Activated CD4-positive, alpha-beta memory T cell treated with anti-CD3 and anti-CD28 coated beads for 36 hours (primary cell): ENCODE measurements at places on chromosomes 3 and 15.
A peak's percentile ranks its signal among the peaks of the same experiment; 100 is the strongest.

DNA sequence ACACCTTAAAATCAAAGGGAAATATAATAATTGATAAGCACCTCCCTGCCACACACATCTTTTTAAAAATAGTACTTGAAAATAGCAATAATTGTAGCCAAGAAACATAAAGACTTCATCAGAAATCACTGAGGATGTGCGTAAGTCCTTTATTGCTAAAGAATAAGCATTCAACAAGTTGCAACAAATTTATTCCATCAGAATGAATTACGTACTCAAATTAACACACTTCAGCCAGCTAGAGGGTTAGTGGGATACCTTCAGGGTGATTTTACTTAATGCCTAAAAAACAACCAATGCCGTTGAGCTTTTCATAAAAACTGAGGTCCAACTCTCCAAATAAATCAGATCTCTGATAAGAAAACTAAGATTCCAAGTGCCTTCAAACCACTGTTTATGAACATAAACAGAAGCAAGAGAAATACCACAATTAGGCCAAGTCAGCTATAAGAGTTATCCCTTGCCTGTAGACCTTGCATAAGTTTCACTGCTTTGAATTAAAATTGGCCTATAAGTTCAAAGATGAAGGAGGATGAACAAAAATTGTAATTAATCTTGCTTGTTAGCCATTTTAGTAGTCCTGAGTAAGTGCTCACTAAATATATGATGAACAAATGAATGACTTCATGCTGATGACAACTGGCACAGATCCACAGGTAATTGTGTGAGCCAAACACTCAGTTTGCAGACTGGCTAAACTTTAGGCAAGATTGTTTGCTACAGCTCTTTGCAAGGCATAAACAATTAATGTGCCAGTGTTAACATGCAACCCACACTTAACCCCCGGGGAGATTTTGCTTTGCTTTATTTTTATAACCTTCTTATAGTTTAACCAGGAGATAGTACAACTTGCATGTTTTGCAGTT is 375.1 kb upstream of the THBS1 start:
- no peak for DNase-seq

DNA sequence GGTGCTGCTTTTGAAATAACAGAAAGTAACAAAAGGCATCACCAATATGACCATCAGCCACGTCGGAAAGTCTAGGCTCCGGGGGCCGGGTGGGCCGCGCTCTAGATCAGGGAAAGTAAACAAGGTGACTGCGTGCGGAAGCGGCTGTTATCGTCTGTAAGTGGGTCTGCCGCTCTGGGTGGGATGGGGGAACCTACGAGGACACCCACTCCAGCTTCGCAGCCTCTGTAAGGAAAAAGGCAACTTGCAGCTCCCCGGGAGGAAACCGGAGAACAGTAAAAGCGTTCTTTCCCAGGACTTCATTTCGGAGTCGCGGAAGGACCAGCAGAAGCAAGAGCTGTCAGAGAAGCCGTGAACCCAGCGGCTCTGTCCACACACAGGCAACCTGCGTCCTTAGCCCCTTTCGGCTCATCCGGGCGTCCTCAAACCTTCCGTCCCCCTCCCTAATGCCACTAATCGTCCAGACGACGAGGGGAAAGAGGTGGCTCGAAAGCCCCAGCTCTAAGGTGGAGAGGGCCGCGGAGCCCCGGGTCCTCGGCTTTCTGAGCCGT is 461 bp downstream of the XRN1 start:
- peak; percentile 59 for DNase-seq

GRCh38 chr3:56725175-56725574 is 42.1 kb upstream of the TASOR start:
- peak; percentile 86 for DNase-seq

DNA sequence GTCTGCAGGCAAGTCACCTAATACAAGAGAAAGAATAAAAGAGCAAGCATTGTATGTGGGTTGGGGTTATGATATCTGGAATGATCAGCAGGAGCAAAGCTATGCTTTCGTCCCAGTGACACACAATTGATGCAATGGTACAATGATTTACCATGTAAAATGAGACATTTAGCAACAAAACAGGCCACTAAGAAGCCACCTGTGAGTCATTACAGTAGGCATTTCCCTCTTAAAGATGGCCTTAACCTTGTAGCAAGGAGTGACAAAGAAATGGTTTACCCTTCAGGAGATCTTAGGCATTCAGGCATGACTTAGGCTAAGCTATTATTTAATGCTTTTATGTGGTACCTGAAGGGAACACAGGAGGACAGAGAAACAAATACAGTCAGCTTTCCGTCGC is 373.3 kb upstream of the RBMS3 start:
- no peak for DNase-seq

- DNase-seq: no peak
These were observed 67.4 kb downstream of the MYLK start for GRCh38 chr3:123816673-123817207.

DNA sequence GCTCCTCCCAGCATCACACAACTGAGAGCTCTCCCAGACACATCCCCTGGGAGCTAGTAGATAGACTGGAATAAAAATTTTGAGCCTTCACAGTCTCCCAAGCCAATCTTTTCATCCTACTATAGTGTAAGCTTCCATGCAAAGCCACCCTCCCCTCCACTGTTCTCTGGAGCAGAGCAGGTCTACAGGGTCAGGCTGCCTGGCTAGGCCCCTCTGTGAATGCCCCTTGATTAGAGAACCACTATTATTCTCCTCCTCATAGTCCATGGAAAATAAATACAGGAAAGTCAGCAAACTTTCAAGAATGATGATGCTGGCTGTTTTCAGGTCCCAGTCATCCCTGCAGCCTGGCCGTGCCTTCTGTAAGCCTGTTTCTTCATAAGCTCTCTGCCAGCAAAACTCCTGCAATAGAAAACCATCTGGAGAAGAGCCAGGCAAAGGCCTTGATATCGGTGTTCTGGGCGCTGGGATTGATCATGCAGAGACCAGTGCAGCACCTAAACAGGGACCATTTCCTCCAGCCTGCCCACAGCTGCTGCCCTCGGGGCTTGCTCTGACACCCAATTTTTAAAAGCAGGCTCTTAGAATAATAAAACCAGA is 51.7 kb downstream of the CRYGS start:
- DNase-seq: no peak

DNA sequence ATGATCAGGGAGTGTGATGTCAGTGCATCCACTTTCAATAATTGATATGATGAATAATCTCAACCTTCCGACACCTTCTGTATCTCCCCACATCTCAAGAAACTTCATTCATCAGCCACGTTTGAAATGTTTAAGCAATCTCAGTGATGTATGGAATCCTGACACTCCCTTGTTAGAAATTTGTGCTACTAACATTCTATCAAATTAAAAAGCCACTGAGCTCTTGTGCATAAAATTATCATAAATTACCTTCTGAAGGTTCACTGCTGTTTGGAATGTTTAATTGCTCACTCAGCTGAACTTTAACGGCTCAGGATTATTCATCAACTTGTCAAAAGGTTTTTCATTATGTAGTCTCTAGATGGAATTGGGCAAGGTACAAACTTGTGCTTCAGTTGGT is 108.4 kb upstream of the DPH6 start:
- DNase-seq: no peak

- peak; percentile 48 for DNase-seq
These were observed 6.0 kb upstream of the PLCB2 start for GRCh38 chr15:40313531-40314398.

GRCh38 chr3:54259636-54260035 is 137.3 kb downstream of the CACNA2D3 start:
- DNase-seq: no peak
